ENCODE measurements at places on chromosomes 1 and 21.

- no peak for DNase-seq
Measured at GRCh38 chr1:119626841-119627240, 21.2 kb downstream of the ZNF697 start.

DNA sequence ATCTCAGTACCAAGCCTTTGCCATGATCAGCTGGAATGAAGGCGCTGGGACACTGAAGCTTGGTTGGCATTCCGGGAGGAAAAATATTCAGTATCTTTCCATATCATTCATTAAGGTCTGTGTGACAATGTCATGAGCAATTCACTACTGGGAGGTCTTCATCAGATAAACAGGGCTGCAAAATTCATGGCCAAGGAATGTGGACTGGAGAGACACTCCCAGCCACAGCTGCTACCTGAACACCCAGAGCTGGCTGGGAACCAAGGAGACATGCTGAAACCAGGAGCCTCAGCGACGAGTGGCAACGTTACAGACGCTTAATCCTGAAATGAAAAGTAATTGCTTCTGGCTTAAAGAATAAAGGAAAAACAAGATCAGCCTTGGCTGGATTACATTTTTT, 30.6 kb upstream of the DDAH1 start:
- peak; percentile 63 for DNase-seq

GRCh38 chr1:58434181-58434580, 112.3 kb downstream of the OMA1 start:
- no peak for DNase-seq

DNA sequence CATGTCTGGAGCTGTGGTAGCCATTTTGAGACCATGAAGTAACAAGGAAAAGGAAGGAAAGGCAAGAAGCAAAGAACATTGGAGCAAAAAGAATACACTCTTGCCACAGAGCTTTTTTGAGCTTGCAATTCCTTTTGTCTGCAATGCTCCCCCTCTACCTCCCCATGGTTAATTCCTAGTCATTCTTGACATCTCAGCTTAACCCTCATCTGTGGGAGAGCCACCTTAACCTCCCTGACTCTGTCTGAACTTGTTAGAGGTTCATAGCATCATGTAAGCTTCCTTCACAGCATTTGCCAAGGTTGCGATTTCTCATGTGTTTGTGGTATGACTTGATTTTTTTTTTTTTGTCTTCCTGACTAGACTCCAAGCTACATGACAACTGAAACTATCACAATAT, 564.1 kb upstream of the PLXNA2 start:
- DNase-seq: no peak

DNA sequence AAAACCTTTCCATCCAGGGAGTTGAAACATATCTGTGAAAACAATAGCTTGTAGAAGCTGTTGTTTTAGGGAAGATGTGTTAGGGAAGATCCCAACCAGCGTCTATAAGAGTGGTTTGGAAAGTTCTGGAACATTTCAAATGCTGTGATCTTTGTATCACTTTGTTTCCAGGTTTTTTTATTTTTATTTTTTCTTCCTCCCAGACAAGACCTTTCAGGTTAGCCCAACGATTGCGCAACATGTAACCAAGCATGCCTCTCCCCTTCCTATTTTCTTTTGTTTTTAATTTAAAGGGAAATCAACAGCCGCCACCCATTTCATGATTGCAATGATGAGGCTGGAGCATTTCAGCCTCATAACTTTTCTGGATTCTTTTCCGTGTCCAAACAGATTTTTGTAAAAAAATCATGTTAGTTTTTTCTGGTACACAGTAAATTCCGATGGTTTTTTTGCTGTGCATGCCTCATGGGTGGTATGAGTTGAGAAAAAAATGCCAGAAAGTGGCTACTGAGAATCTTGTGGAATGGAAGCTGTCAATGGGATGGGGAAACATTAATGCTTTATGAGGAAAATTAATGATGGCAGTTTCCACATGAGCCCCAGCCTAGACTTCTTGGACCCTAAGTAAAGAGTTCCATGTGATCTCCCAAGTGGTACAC, 109.3 kb downstream of the RUNX1 start:
- no peak for DNase-seq

- no peak for DNase-seq
Measured at GRCh38 chr1:168742386-168742785, 13.4 kb upstream of the DPT start.

GRCh38 chr1:20072771-20073170, 2.8 kb downstream of the PLA2G5 start:
- no peak for DNase-seq

- no peak for DNase-seq
Measured at GRCh38 chr1:183794088-183794487, 10.8 kb upstream of the RGL1 start.

DNA sequence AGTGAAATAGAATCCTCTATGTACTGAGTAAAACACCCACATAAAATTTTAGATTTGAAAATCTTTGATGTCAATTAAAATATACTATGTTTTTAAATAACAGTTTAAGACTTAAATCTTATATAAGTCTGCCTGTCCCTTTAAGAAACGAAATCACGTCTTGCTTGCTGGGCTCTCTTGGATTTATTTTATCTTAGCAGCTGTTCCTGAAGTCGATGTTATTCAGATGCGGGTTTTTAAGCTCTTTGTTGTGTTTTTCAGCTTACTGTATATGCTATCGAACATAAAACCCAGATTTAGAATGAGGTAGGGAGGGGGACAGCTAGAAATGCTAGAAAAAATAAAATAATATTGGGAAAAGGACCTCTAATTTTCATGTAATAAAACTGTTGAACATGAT, 11.1 kb upstream of the SSX2IP start:
- no peak for DNase-seq

GRCh38 chr1:1826356-1827088, 48.3 kb upstream of the NADK start:
- no peak for DNase-seq

DNA sequence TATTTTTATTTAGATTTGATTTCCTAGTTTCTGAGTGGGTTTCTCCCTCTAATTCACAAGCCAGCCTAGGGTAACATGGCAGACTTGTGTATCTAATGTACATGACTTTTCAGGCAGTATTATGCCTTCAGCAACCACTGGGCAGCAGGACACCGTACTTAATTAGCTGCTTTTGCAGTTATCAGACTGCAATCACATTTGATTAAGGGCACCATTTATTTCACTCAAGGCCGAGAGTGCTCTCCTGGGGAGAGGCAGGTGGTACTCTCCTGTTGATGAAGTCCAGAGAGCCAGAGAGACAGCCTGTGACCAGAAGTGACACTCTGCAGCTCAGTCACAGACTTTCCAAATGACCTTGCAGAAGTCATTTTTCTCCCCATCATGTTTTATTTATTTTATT, 18.7 kb downstream of the CYYR1 start:
- DNase-seq: no peak

DNA sequence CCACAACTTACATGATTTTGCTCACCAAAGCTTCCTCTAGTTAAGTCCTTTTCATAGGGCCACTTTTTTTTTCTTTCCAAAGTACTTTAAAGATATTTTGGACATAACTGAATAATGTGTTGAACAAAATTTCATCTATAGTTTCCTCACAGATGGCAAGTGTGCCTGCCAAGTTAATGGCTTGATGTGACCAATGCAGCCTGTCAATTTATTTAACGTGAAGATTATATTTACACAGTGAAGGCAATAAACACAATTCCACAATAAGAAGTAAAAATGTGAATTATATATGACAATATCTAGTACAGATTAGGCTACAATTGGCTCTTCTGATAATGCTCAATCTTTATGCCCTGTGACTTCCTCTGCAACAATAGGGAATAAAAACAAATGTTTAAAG, 18.0 kb downstream of the CLCA2 start:
- no peak for DNase-seq

DNA sequence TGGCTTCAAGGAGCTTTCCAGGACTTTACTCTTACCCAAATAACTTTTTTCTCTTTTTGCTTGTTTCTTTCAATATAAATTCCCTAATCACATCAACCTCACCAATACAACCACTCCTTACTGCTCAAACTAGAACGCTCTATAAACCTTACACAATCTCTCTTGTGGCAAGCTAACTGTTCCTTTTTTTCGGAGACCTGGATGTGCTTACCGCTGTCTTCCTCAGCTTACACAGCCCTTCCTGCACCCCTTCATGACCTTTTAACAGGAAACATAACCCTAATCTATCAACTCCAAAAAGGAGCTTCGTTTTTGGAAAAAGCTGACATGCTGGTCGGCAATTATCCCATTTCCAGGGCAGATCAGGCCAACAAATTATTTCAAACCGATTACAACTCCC, 24.1 kb upstream of the SLC2A5 start:
- DNase-seq: no peak
